ENCODE measurements at places on chromosomes 5 and 9.

- peak; percentile 22 for DNase-seq
Observed at GRCh38 chr5:82942083-82942881, 134.9 kb downstream of the TMEM167A start.

DNA sequence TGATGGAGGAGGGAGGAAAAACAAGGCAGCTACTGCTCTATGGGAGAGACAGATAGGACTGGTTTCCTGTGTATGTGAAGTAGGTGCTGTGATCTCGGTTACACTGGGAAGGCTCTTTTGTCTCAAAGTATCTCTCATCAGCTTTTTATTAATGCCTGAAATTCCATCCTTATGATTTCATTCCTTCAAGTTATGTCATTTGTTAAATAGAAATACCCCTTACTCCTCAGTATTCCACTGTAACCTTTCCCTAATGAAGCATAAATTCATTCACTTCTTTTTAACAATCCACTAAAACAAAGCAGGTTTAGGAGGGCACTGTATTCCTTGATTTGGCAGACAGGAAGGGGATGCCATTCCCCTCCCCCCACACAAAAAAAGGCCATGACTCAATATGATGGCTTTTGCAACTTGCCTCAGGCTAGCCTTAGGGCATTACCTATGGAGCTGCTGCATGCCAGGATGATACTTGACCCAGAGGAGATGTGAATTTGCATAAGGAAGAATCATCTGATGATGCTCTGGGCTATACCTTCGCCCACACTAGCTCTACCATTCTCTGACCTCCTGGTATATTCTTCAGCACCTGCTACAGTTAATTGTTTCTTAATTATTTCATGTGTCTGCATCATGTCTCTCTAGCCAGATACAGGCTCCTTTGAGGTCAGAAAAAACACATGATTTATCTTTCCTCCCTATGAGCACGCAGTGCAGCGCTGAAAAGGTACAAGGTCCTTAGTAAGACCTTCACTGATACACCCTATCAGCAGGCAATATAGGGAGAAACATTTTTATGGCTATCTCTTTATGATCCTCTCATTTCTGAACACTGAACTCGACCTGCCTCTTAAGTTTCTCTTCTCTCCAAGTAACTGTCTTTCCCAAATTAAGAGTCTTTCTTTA lies 26.3 kb downstream of the NR3C1 start:
- no peak for DNase-seq

- no peak for DNase-seq
Observed at GRCh38 chr9:104765138-104765537, 1.2 kb downstream of the NIPSNAP3B start.

GRCh38 chr9:119272500-119273211 lies 96.6 kb downstream of the BRINP1 start:
- DNase-seq = no peak

DNA sequence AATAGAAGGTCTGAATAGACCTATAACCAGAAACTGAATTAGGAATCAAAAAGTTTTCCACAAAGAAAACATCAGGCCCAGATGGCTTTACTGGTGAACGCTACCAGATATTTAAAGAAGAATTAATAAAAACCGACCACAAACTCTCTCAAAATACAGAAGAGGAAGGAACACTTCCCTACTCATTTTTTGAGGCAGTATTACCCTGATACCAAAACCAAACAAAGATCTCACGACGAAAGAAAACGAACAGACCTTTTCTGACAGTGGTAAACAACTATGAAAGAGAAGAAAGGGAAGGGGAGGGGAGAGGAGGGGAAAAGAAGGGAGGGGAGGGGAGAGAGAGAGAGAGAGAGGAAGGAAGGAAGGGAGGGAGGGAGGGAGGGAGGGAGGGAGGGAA lies 13.5 kb downstream of the B4GALT1 start:
- peak; percentile 41 for DNase-seq

GRCh38 chr9:124187311-124187710 lies 70.4 kb upstream of the NEK6 start:
- no peak for DNase-seq

- DNase-seq = no peak
Observed at GRCh38 chr9:12922224-12922866, 147.5 kb downstream of the LURAP1L start.

- DNase-seq = peak; percentile 74
Observed at GRCh38 chr9:112921549-112921948, 30.9 kb upstream of the SLC46A2 start.

DNA sequence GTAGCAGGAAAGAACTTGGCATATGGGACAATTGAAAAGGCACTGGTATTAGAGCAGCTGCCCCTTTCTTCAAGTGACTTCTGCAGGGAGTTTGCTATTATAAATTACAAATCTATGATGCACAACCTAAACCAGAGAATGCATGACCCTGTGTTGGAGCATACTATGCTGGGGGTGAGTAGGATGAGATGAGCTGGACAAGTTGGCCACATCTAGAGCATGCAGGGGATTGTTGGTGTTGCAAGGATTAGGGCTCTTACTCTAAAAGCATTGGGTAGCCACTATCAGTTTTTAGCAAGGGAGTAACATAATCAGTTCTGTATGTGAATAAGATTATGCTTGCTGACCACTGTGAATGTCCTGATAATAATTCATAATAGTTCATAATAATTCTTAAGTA lies 186.7 kb downstream of the KIAA0825 start:
- DNase-seq = peak; percentile 6

DNA sequence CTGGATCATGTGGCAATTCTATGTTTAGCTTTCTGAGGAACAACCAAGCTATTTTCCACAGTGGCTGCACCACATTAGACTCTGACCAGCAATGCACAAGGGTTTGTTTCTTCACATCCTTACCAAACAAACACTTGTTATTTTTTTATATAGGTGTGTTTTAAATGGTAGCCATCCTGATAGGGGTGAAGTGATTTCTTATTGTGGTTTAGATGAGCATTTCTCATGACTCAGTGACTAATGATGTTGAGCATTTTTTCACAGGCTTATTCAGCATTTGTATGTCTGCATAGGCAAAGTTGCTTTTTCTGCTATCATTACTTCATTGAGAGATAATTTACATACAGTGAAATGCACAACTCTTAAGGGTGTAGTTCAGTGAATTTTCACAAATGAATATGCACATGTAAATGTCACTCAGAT lies 36.0 kb downstream of the ANKRD33B start:
- DNase-seq = no peak

- DNase-seq = peak; percentile 52
Observed at GRCh38 chr9:83583151-83584014, 39.6 kb upstream of the IDNK start.

DNA sequence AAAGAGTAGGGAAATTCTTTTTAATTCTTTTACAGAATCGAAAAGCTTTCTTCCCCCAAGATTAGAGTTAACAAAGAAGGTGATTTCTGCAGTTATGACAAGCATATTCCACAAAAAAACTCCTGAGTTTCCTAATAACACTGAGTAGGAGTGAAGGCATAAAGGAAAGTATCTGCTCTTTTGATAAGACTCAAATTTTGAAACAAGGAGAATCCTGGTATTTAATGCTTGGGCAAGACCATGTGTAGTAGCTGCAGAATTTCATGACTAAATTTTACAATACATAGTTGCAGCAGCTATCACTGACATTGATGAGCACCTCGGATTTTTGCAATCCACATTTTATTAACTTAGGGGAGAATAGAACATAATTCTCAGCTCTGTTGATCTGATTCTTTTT lies 92.6 kb downstream of the MARCHF3 start:
- DNase-seq = peak; percentile 58

DNA sequence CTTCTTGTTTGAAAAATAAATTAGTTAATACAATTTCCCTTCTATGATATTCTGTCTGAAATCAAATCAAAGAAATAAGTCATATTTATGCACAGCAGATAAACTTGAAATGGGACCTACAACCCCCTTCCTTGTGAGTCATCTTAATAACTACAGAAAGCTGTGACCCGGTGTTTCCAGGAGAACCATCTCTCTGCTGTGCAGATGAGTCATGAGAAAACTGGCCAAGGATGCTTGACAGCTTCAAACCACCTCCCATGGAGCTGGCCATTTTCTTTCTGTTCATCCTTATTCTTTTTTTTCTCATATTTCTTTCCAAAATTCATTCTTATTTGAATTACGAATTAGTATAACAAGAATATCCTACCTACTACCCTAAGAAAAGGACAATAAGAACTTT lies 43.4 kb upstream of the NR4A3 start:
- peak; percentile 58 for DNase-seq

DNA sequence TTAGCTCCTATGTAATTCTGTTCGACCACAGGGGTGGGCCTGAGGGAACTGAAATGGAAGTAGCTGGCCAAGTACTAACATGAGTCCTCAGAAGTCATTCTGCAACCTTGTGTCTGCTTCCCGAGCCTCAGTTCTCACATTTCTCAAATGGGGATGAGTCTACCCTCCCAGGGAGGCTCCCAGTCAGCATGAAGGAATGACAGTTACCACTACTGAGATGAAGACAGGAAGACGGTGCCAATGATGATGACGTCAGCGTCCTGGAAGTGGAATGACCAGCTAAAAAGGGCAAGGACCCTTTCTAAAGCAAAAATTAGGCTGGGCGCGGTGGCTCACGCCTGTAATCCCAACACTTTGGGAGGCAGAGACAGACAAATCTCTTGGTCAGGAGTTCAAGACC lies 6.8 kb downstream of the PIP5KL1 start:
- DNase-seq = no peak

DNA sequence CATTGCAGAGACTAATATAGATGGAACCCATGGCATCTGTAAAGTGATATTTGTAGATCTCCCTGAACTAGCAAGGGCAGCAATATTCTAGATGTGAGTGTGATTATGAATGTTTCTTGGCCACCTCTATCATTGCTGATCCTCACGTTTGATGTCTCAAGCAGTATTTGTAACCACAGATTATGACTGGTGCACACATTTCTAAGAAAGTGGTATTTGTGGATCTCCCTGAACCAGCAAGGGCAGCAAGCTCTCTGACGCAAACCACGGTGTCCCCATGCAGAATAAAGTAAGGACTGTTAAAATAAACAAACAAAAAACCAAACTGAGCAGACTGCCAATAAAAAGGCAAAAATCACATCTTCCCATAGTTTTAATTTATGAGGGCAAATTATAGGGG lies 301.3 kb downstream of the CSNK1G3 start:
- DNase-seq = no peak

DNA sequence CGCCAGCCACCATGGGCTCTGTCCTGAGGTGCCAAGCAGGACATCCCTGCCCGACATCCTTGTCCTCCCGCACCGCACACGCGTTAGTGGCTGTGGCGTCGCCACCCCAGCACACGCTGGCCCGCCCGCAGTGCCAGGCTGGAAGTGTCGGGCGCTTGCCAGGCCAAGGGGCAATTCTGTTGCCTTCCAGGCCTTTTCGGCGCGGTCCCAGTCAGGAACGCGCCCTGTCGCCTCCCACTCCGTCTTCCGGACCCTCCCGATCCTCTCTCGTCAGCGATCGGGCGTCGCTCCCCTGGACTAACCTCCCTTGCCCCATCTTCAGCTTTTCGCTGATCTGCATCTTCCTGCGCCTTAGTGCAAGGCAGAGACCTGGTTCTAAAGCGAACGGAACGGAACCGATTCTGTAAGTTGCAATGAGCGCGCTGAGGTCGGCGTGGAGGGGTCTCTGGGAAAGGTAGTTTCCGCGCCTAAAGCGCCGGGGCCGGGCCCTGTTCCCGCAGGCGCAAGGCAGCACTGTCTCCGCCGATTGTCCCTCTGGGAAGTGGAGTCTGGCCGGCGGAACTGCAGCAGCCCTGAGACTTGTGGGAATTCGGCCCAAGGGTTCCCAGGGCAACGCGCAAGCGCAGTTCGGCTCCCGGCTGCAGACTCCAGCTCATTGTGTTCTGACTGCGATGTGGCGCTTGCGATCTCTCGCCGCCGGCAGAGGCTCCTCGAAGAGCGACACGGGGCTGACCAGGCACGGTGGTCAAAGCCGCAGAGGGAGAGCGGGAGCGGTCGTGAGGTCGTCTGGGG lies at the start of gene ZNF454:
Gene ZNF454 (plus strand): TSS at position 630 of the 792 bp plus-strand sequence. CDS start 1,594 bp downstream, outside the sequence.
- DNase-seq = no peak

GRCh38 chr9:97660340-97660739 lies 26.7 kb downstream of the NCBP1 start:
- peak; percentile 59 for DNase-seq

GRCh38 chr9:69120380-69121154 lies 53.5 kb upstream of the TJP2 start:
- DNase-seq = no peak

DNA sequence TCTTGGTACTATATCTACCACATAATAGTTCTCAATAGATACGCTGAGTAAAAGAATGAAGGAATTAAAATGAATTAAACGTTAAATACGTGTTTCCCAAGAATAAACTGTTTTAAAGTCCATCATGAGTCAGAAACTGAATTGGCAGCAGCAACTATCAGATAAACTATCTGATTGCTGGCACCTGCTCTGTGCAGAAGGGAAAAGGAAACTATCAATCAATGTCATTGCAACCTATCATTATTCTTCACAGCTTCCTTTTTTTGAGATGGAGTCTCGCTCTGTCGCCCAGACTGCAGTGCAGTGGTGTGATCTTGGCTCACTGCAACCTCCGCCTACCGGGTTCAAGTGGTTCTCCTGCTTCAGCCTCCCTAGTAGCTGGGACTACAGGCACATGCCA lies 8.8 kb upstream of the WDR36 start:
- no peak for DNase-seq

DNA sequence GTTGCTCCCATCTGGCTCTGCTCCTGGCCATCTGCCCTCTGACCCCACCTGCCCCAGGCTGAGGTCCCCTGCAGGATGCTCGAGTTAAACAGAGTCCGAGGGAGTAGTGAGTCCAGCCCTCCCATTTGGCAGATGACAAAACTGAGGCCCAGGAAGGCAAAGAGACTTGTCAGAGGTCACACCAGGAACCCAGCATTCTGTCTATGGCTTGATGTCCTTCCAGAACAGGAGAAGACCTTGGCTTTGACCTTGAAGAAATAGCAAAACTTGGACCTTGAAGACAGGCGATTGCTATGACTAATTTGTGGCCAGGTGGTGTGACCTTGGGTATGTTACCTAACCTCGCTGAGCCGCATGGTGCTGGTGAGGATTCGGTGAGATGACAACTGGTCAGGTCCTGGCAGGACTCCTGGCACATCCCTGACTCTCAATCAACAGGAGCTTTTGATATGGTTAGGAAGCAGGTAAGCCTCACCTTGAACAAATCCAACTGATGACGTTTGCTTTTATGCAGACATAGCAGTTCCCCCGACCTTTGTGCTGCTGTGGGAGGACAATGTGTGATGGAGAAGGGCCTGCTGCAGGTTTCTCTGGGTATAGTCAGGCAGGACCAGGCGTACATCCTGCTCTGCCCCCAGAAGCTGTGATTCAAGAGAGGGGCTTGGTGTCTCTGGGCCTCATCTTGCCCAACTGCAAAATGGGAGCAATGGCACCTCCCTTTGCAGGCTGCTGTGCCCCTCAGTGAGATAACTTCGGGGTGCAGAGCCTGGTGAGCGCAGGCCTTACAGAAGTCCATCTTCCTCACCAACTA lies 198.7 kb downstream of the C9orf50 start:
- no peak for DNase-seq

GRCh38 chr5:61306531-61307131 lies 25.4 kb upstream of the ZSWIM6 start:
- peak; percentile 91 for DNase-seq

GRCh38 chr9:83070261-83070660 lies 7.3 kb upstream of the RASEF start:
- DNase-seq = no peak

GRCh38 chr5:66527478-66528035 lies 68.6 kb upstream of the MAST4 start:
- DNase-seq = no peak

- DNase-seq = no peak
Observed at GRCh38 chr9:18502546-18502945, 28.6 kb downstream of the ADAMTSL1 start.
